ENCODE measurements at places on chromosomes 11 and 22.

GRCh38 chr11:99822846-99823565 is 802.3 kb downstream of the CNTN5 start:
- DNase-seq = no peak

- DNase-seq = no peak
Observed at GRCh38 chr11:94638902-94639373, 71.8 kb downstream of the PIWIL4 start.

DNA sequence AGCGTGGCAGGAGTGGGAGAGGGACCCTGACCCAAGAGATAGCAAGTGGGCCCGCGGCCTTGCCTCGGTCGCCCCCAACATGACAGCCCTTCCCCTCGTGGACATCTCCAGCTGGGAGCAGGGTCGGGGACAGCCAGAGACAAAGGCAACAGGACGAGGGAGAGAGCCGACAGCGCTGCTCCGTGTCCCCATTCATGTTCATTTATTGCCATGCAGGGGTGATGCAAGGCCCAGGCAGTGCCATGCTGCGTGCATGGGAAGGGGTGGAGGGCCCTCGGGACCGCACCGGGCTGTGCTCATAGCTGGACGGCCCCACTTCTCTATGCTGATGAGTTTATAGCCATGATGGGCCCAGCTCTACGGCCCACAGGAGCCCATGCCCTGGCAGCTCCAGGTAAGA is 12.7 kb downstream of the MRPL23 start:
- DNase-seq = no peak

GRCh38 chr22:48637231-48637630 is 1190.4 kb downstream of the BRD1 start:
- DNase-seq = no peak

DNA sequence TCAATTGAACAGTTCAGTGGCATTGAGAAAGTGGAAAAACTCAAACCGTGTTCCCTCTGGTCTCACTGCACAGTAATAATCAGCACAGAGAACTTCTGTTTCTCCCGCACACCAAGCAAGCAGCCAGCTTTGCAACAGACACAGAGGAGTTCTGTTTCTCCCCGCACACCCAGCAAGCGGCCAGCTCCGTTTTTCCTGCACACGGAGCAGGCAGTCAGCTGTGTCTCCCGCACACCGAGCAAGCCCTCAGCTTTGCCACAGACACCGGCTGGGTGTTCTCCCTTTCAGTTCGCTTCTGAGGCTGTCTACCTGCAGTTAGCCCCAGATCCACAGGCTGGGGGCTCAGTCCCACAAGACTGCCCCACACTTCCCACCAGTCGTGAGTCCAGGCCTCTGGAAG is 9.9 kb upstream of the TALDO1 start:
- DNase-seq = no peak

DNA sequence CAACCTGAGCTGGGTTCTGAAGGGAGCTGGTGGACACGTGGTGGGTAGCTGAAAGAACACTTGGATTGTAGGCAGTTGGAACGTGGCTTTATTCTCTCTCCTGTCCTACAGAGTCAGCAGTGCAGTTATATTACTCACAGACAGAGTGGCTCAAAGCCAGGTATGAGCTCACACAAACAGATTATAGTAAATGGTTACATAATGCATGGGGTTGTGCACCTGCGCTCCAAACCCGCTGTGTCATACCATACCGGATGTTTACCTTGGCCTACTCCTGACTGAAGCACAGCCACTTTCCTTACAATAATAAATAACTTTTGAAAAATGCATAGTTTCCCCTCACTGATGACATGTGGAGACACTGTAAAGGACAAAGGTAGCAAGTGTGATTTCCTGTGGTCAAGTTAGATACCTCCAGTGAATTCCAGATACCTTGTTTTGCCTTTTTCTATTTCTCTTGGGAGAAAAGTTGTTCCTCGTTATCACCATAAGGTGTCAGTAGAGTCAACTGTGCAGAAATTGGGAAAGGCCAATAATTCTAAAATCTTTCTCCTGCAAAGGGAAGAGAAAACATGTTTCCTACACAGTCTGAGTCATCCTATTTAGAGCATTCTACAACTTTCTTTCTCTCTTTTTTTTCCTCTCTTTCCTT is 13.5 kb downstream of the MS4A6A start:
- DNase-seq = peak; percentile 10

GRCh38 chr22:27668828-27669797 is 132.4 kb downstream of the MN1 start:
- DNase-seq = peak; percentile 11

DNA sequence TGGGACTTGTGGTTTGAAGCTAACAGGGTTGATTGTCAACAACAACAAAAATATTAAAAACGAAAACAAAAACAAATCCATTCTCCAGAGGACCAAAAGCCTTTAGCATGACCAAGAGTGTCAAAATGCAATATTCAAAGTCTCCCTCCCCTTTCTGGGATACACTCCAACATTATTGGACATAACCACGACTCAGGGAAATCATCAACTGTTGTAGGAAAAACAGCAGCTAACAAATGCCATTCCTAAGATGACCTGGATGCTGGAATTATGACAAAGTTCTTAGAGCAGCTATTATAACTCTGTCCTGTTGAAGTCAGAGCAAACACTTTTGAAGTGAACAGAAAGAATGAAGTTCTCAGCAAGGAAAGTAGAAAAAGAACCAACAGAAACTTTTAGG is 143.0 kb downstream of the TMEM135 start:
- no peak for DNase-seq

DNA sequence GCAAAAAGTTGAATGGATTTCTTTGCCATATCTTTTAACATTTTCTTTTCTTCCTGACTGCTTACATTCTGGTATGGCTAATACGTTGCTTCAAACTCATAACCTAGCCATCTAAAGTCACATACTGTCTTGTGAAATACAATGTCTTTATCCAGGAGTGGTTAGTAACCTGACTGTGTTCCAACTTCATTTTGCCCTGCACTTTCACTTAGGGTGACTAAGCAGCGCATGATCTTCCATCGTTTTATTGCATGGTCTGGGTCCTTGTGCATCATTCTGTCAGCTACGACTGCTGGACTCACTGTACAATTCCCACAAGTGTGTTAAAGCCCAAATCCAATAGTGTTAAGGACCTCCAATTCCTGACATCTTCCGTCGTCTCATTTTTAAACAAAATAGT is 403.2 kb downstream of the NTM start:
- DNase-seq = no peak

- DNase-seq = peak; percentile 11
Observed at GRCh38 chr11:120013325-120014250, 124.3 kb downstream of the TRIM29 start.

DNA sequence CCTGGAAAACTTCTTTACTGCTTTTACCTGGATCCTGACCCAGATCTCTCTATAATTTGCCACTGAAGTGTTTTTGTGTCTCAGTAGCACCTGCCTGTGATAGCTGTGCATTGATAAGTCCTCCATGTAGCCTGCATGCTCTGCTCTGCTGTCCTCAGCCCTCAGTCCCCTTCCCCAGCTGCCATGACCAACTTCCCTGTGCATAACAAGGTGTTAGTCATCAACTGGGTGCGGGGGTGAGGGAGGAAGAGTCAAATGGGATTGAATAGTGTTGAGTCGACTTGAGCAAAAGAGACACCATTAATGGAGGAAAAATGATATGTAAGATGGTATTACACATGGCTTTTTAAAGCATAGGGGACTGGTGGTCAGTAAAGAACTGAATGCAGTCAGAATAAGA is 92.2 kb upstream of the PLET1 start:
- no peak for DNase-seq

DNA sequence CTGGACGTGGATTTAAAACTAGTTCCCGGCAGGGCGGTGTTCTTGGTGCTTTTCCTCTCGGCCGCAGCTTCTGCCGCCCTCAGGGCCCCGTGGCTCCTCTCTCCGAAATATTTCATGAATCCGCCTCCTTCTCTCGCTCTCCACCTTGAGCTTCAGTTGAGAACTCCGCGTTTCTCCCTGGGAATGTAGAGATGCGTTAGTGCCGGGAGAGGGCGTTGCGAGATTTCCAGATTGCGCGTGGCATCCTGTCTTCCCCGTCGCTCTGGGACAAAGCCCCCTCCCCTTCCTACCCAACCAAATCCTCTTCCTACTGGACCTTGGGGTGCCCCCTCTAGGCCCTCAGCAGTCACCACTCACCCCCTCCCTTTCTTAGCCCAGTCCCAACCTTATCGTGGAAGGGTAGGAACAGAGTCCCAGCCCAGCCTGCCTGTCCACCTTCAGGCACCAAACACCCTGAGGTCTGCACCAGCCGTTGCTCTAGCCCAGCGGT is 15.5 kb upstream of the RAC2 start:
- DNase-seq = no peak

DNA sequence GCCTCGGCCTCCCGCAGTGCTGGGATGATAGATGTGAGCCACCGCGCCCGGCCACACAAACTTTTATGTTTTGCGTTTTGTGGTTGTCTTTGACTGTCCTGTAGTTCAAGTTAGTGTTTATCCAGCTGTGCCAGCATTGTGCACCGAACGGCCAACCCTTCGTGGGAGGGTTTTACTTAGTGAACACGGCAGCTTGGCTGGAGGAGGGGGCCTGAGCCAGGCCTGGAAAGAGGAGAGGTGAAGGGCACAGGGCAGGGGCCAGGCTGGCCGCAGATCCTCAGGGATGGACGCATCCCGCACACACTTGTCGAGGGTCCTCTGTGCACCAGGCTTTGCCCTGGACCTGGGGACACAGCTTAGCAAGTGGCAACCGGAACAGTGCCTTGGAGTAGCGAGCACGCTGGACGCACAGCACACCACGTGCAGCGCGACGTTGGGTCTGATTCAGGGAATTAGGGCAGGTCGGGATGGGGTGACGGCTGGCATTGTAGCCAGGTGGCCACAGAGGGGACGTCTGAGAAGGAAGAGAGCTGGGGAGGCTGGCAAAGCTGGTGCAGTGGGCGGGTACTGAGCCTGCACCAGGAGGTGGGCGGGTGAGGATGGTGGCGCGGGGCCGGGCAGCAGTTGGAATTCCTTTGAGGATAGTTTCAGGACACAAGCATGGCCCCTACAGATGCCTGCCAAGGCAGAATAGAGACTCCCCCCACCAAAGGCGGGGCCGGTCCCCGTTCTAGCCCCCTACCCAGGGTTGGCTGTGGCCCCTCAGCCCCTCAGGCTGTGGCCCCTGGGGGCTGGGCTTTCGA is 13.4 kb downstream of the EPS8L2 start:
- no peak for DNase-seq

GRCh38 chr22:41523464-41524221 is 20.6 kb downstream of the POLR3H start:
- no peak for DNase-seq

DNA sequence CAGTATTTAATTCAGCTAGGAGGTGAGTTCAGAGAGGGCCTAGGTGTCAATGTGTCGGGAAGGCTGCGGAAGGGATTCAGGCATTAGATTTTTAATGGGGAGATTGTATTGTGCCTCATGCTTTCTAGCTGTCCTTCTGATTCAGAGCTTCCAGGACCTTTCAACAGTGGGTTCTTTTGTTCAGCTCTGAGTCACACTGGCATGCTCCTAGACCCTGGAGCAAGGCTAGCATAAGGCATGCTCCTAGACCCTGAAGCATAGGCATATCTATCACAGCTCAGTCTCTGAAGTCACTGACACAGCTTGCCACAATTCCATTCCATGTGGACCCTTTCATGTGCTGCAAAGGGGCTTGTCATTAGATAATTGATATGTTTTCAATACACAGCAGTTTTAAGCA is 396.9 kb downstream of the RAB38 start:
- no peak for DNase-seq

DNA sequence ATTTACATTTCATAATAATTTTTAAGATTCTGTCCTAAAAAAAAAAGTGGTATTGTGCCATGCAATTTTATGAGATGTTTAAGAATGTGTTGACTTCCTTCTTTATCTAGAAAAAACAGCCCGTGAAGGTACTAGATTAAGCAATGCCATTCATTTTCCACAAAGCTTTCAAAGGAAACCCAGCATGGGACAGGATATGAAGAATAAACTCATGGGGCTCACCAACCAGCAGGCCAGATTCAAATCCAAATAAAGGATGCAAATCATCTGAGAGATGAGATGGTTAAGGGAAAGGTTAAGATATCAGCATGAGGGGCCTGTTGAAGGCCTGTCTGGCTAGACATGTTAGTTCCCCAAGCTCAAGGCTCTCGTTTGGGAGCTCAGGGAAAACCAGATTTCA is 199.1 kb downstream of the SWAP70 start:
- DNase-seq = no peak

DNA sequence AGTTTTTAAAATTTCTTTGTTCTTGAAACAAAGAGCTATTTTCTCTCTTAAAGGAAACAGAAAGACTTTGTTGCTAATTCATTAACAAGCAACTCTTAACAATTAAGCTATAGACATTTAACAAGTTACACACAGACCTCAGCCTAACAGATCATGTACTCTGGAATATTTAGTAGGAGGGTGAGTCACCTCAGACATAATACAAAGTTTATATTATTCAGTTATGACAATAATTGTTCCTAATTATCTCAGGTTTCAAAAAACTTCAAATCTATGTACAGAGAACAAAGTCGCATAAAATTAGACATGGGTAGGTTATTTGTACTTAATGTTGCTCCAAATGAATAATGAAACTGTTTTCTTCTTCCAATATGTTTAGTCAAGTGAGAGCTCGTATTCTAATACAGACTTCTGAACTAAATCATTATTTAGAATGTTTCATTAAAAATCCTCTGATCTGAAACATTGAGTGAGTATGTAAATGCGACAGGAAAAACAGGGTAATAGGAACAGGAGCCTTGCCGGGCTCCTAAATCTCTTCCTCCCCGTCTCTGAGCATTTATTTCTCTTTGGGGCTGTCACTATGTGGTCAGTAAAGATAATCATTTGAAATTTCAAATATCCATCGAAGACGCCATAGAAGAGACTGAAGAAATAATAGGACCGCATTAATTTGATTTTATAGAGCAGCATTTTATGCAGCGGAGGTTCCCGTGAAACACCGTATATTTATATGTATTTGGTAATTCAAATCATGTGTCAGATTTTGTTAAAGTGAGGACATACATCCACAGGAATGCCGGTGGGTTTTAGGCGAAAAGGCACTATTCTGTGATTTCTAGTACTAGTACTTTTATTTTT is 8.7 kb upstream of the BARX2 start:
- no peak for DNase-seq

DNA sequence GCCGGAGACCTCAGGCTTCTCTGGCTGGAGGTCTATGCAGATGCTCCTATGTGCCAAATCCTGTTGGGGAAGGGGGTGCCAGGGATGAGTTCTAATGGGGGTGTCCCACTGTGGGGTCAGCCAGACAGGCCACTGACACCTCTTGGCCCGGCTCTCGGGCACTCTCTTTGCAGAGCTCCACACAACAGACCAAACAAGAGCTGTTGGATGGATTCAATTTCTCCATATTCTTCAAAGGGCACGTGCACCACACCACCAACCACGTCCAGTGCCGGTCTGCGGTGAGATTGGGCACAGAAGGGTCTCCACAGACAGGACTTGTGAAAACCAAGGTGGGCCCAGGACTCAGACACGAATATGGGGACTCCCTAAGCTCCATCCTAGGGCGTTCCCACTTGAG is 2.2 kb upstream of the RGL4 start:
- DNase-seq = no peak
